CD4-positive, alpha-beta T cell (primary cell): ENCODE measurements at places on chromosomes 7 and 10.

GRCh38 chr10:108360187-108360586, 1195.7 kb upstream of the SORCS1 start:
- DNase-seq = no peak

GRCh38 chr10:106111246-106111645, 1053.3 kb downstream of the SORCS1 start:
- DNase-seq = no peak

DNA sequence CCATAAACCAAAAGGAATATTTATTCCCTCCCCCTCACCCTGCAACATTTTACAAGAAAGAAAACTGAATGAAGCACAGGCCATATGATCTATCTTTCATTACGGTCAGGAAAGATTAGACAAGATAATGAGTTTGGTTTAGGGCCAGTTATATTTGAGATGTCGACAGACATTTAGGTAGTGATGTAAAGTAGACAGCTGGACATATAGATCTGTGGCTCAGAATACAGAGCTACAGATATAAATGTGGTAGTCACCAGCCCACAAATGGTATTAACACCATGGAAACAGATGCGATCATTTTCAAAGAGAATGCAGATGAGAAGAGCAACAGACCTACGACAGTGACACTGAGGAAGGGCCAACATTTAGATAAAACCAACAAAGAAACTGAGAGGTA, 142.5 kb downstream of the SRPK2 start:
- no peak for DNase-seq

- no peak for DNase-seq
These were observed 228.4 kb downstream of the FANK1 start for GRCh38 chr10:126124668-126125349.

DNA sequence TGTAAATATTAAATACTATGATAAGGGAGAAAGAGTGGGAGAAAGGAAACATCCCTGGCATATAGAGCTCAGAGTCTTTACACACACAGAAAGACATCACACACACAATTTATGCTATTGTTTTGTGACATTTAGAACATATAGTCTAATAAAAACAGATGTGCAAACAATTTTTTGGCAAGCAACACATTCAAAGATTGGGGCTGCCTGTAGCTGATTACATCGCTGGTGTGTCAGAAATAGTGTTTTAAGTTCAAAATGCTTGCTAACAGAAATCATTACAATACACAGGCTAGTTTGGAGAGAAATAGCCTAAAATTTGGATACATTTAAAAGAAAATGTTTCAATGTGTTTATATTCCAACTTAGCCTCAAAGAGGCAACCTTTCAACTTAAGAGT, 256.7 kb upstream of the NPVF start:
- no peak for DNase-seq

DNA sequence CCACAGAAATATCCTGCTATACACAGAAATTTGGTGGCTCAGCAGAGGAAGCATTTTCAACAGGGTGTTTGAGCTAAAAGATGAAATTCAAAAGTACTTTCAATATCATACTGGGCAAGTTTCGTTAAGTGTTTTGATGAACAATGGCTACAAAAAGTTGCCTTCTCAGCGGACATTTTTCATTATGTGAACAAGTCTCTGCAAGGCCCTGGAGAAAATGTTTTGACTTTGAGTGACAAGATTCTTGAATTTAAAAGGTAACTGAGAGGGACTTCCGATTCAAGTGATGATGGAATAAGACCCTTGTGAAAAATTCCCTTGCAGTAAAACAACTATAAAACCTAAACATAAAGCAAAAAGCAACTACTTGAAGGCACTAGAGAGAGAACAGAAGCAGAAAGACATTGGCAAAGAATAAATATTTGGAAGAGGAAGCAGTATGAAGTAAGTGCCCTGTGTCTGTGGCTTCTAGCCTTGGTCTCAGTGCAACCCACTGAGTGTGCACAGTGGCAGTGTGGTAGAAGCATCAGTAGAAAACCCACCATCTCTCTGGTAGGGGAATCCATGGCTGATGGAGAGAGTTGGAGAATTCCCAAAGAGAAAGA, 62.5 kb upstream of the NAMPT start:
- no peak for DNase-seq

GRCh38 chr7:142556740-142557139, 192.5 kb upstream of the PRSS1 start:
- no peak for DNase-seq

GRCh38 chr10:31709028-31709427, 219.6 kb downstream of the ARHGAP12 start:
- DNase-seq = no peak

DNA sequence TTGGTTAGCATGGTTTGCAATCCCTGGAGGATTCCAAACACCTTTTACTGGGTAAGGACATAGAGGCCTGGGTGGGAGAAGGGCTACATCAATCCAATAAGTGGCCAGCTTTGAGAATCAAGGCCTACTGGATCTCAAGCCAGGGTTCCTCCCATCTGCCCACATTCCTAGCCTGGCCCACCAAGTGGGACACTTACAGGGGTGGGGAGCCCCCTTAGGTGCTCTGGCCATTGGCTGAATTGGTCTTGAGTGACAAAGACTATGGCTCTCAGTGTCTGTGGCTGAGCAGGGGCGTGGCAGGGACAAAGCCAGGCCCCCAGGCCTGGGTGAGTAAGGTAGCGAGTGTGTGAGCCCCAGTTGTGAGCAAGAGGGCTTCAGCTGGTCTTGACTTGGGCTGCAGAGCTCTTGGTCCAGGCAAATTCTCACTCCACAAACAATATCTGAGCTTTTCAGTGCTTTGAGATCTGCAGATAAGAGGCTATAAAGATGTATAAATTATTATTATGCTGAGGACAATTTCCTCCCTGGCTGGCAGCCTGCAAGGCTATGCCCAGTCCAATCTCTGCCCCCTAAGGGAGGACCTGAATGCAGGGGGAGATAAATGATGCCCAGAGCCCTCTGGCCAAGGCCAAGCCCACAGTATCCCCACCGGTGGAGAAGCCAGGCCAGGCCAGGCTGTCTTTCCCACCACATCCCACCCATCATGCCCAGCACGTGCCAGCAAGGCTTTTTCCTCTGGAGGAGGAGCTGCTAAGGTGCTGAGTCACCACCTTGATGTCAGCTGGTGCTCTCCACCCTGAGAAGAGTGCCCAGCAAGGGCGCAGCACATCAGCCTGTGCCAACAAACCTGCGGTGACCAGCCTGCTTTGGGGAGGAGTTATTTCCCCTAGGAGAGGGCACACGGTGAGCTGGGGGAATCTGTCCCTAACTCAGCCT, 80.7 kb upstream of the DUSP5 start:
- DNase-seq = no peak

GRCh38 chr10:17854044-17854652, 45.0 kb downstream of the MRC1 start:
- DNase-seq = no peak

DNA sequence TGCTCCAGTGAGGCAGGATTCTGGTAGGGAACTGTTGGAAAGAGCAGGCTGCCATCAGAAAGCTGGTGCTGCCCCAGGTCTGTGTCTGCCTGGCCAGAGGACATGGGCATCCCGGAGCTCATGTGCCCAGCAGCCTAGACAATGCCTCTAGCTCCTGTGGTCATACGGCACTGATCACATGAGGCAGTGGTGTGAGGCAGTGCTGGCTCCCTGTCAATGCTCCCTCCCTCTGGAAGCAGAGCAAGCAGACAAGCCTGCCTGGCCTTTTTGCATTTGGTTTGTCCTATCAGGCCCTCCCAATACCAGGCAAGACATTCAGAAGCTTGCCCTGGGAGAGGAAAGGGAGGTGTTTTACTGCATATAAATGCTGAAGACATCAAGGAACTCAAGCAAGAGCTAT, 19.5 kb upstream of the MMP21 start:
- no peak for DNase-seq

DNA sequence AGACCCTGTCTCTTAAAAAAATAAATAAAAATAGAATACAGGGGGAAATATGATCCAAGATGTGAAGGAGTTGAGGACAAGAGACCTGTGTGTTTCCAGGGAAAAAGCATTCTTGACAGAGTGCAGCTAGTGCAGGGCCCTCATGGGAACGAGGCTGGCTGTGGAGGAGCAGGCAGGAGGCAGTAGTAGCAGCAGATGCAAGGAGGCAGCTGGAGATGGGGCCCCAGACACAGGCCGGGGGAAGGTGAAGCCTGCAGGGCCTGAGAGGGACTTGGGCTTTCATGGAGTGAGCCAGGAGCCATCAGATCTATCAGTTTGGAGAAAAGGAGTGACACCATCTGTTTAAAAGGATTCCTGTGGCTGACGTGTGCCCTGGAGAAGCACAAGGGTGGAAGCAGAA, 71.4 kb upstream of the ZNF438 start:
- DNase-seq = no peak

GRCh38 chr7:136741941-136742340, 126.5 kb upstream of the CHRM2 start:
- no peak for DNase-seq

DNA sequence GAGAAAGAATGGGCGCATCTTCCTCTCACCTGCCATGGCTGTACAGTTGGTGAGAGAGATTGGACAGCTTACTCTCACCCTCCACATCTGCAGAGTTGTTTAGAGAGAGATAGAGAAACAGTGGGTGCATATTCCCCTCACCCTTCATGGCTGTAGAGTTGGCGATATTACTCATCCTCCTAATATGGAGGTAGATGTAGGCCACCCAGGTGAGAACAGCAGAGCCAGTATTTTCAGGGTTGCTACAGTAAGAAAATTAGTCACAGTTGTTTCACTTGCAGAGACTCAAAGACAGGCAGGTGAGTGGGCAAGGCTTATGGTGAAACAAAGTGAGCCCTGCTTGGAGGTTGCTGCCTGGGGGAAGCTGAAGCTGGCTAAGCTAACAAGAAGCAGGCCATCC, 65.0 kb upstream of the PFKP start:
- DNase-seq = no peak
